HTR-8/SVneo (cell line): ENCODE measurements at places on chromosomes 12 and 14.

- DNase-seq: no peak
Measured at GRCh38 chr14:30623412-30624131, 1.5 kb downstream of the SCFD1 start.

- no peak for DNase-seq
Measured at GRCh38 chr12:109727039-109727723, 13.6 kb downstream of the FAM222A start.

GRCh38 chr12:126347421-126347820 lies 1282.2 kb downstream of the AACS start:
- no peak for DNase-seq

DNA sequence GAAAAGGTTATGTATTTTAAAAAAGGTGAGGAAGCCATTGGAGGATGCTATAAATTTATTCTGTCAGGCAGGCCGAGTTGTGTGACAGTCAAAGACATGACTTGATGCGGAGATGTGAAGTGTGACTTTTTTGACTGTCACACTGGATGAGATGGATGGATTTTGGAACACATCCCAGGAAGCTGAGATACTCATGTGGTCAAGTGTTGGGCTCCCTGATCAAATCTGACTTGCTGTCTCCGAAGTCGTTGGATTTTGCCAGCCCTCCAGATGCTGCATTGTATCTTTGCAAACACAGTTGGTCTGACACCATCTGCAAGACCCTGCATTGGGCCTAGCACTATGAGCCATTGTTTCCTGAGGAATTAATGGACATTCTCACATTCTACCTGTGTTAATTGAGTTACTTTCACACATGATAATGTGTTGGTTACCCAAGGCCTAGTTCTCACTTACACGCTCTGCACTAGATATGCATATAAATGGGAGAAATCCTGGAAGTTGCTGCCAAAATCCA lies 204.0 kb upstream of the PRKD1 start:
- DNase-seq: no peak

DNA sequence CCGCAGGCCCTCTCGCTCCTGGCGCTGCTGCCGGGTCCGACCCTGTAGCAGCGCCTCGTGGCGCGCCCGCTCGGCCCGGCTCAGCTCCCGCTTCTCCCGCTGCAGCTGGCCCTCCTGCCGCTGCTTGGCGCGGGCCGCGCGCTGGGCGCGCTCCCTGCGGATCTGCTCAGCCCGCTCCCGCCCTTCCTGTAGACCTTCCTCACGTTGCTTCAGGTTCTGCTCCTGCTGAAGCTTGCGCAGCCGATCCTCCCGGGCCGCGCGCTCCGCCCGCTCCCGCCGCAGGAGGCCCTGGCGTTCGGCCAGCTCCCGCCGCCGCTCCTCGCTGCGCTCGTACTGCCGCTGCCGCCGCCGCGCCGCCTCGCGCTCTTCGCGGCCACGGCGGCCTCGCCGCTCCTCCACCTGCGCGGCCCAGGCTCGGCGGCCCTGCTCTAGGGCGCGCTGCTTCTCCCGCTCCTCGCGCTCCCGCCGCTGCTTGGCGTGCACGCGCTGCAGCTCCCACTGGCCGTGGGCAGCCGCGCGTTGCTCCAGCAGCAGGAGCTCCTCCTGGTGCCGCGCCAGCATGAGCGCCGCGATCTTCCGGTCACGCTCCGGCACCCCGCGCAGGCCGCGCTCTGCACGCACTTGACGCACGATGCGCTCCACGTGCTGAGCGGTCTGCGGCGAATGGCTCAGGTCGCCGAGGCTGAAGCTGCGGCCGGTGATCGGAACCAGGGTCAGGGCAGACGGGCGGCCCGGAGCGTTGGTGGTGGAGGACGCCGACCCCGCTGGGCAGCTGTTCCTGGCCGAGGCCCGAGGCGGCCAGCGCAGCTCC lies 2.4 kb downstream of the CCDC177 start:
- no peak for DNase-seq

- no peak for DNase-seq
Measured at GRCh38 chr14:97270308-97270707, 473.1 kb downstream of the VRK1 start.

DNA sequence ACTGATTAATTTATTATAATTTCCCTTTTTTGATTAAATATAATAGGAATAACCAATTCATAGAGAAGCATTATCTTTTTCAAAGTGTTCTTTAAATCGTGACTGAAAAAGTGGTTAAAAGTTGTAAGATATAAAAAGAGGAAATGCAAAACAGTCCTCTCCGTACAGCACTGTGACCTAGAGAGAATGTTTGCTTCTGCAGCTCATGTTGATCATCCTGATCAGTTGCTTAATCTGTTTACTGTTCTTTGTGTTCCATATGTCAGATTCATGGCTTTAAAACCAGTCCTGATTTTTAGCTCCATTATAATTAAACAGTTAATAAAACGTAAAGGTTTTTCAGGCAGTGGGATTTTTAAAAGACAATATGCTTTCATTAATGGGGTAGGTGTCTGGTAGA lies 4.7 kb downstream of the TTC8 start:
- DNase-seq: no peak

- no peak for DNase-seq
Measured at GRCh38 chr14:27845241-27845850, 921.2 kb upstream of the FOXG1 start.

DNA sequence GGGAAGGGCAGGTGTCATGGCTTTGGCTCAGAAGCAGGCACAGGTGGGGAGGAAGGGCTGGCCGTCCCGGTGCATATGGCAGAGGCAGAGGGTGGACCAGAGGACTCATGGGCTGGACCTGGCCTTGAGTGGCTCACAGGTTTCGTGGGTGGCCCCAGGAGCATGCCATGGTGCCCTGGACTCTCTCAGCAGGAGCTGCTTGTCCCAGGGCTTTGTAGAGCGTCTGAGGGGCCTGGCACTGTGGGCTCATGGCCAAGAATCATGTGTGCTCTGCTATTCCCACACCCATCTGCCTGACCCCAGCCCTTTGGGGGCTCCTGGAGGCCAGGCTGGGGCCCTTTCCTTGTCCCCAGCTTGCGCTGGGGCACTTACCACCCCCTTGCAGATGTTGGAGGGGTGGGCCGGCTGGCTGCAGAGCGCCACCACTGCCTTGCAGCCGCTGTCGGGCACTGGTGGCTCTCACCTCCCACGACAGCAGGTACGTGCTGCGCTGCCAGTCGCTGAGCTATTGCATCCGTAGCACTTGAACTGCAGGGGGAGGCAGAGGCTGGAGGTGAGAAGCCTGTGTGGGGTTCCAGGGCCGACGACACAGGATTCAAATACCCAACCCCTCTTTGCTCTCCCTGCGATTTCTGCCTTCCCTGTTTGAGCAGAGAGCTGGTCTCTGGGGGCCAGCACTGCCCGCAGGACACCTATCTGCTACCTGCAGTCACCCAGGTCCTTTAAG lies 187.4 kb upstream of the PRMT8 start:
- DNase-seq: no peak

GRCh38 chr12:71671816-71672215 lies 7.7 kb downstream of the THAP2 start:
- no peak for DNase-seq

GRCh38 chr14:96849733-96850132 lies 52.6 kb downstream of the VRK1 start:
- DNase-seq: no peak

DNA sequence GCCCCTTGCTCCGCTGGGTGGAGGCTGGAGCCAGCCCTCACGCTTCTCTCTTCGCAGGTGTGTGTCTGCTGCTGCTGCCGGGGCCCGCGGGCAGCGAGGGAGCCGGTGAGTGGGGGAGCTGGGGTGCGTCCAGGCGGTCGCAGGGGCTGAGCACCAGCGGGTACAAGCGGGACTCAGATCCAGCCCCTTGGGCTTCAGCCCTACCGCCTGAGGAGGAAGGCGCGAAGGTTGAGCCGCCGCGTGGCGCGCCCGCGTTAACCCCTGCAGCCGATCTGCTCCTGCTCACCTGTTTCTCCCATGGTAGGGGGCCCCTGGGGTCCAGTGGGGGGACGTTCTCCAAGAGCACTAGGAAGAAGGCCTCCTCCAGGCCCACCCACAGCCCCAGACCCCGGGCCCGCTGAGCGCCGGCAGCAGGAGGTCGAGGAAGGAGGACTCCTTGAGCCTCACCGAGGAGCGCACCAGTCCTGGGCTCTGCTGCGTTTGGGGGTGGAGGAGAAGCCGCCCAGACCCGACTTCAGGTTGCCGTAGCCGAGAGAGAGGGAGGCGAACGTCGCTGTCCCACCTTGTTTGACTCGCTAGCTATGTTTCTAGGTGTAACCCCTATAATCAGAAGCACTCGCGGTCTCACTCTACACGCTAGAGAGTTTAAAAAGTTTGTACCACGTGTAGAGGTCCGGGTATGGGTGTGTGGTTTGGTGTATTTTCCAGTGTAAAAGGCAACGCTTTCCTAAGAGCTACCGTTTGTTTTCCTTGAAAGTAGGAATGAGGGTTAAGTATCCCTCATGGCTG lies 834 bp downstream of the COCH start:
- DNase-seq: no peak

- DNase-seq: no peak
Measured at GRCh38 chr14:85438001-85438400, 91.9 kb upstream of the FLRT2 start.

- no peak for DNase-seq
Measured at GRCh38 chr14:85728476-85729065, 198.6 kb downstream of the FLRT2 start.

DNA sequence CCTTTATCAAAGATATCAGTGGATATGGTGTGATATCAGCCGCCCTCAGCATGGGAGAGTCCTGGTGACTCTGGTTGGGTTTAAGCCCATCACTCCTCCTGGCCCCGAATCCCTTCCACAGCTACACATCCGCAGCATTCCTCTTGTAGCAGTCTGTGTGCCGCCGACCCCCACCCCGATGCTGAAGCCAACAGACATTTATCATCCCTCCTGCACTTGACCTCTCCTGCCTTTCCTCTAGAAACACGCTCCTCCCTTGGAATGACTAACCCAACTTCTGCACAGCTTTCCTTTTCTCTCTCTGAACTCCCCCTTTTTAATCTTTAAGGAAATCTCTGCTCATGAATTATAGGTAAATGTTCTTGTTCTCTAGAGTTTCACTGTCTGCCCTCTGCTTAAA lies 250.9 kb upstream of the FOXN3 start:
- DNase-seq: peak; percentile 32

DNA sequence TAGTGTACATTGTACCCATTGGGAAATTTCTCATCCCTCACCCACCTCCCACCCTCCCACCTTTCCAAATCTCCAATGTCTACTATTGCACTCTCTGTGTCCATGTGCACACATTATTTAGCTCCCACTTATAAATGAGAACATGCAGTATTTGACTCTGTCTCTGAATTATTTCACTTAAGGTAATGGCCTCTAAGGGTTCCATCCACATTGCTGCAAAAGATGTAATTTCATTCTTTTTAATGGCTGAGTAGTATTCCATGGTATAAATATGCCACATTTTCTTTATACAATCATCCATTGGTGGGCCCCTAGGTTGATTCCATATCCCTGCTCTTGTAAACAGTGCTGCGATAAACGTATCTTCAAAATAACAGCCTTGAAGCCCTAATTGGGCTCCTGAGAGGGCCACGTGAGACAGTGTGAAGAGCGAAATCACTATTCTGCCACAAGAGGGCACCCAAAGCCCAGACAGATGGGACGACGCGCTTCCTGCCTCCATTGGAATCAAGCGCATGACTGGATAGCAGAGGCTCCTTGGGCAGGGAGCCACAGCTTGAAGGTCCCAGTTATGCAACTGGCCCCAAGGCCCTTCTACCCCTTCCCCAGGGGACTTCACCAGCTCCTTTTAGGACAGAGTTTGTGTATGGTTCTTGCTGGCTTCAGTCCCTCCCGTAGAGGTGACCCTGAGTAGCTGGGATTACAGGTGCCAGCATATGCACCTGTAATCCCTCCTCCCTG lies 21.3 kb upstream of the CD27 start:
- peak; percentile 96 for DNase-seq

DNA sequence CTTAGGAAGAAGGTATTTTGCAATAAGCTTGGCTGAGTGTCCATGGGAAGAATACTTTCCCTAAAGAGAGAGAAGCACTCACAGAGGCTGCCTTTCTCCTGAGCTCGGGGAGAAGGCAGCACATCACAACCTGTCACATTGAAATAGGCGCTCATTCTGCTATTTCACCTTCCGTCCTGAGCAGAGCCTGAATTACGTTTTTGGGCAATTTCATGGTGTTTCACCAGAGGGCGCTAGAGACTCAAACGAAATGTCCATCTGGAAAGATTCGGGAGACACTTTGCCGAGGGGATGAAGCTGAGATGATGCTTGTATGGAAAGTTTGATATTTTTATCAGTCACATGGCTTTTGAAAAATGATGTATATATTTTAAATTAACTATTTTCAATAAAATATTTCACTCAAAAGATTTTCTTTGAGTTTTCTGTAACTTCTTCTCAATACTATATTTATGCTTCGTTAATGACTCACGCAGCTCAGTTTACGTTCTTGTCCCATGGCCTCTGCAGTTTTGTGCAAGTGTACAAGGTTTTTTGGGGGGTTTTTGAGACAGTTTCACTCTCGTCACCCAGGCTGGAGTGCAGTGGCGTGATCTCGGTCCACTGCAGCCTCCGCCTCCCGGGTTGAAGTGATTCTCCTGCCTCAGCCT lies 17.4 kb upstream of the B4GALNT3 start:
- peak; percentile 78 for DNase-seq

- DNase-seq: no peak
Measured at GRCh38 chr14:67050896-67051295, 138.3 kb upstream of the GARIN2 start.

DNA sequence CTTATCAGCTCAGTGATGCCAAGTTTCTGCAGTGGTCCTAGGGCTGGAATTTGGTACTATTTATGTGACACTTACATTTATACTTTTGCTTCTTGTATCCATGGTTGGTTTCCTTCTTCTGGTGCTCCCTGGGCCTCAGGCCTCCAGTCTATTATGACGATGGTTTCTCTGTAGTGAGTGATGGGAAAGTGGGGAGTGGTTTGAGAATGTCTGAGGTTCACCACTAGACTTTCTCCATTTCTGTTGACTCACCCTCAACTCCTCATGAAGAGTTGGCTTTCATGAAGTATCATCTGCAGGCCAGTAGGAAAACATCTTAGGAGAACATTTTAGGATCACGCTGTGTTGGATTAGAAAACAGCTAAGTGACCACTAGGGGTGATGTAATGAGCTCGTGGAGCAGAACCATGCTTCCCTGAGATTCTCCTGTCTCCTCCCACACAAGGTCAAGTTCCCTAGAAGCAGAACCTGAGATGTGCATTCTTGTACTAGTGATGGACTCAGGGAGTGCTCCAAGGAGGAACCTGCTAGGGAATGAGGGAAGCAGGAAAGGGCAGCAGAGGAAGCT lies 32.1 kb downstream of the RPH3A start:
- DNase-seq: no peak

- DNase-seq: no peak
Measured at GRCh38 chr14:70002589-70003346, 123.6 kb downstream of the SMOC1 start.

- peak; percentile 72 for DNase-seq
Measured at GRCh38 chr12:55933169-55933798, 2.3 kb downstream of the DGKA start.

DNA sequence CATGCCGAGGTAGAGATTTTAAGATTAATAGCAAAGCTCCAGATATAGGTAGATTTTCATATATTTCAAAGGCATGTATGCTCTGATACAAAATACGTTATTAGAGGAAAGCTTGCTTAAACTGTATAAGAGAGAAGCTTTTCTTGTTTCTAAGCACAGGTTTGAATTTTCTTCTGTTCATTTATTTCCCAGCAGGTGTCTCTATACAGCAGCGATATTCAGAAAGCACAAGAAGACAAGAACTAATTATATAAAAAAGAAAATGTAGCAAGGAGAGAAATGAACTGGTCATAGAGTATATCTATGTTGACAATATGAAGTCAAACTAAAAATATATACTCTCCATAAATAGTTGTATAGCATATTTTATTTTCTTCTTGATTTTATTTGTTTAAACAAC lies 307.4 kb upstream of the NOVA1 start:
- no peak for DNase-seq
